ENCODE measurements at places on chromosomes 2 and 18.

- no peak for DNase-seq
Observed at GRCh38 chr2:76998152-76998551, 524.0 kb downstream of the LRRTM4 start.

DNA sequence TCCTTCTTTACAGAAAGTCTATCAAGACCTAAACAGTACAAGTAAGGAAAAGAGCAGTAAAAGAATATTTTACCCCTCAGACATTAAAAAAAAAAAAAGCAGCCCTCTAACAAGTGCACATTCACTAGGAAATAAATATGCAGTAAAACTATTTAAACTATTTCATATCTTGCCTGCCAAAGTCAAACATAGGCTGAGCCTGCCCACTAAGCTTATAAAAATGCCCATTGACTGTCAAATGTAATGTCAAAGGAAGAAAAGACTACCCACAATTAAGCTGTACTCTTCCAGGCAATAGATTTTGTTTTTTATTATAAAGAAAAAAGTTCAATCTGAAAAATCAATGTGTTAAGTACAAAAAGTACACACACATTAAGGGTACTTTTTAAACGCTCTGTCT is 11.8 kb downstream of the ALS2 start:
- DNase-seq, result no peak

DNA sequence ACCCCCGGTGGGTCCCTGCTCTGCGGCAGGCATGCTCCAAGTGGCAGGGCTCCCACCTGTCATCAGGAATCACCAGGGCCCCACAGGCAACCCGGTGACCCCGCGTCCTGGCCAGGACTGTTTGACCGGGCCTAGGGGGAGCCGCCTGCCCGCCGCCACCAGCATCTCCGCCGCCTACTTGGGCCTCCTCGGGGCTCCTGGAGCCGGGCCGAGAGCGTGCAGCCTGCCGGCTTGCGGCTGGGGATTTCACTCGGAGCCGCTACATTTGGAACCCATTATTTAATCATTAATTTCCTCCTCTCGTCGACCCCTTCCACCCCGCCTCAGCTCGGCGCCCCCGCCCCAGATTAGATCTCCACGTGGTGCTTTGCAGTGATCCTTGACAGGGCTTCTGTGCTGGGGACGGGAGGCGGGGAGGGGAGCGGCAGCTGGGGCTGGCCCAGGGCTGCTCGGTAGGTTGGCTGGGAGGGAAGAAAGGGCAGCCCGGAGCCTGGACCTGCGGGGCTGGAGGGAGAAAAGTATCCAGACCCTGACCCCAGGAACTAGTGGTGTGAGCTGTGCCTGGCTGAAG is 295.4 kb downstream of the CYP26B1 start:
- no peak for DNase-seq

DNA sequence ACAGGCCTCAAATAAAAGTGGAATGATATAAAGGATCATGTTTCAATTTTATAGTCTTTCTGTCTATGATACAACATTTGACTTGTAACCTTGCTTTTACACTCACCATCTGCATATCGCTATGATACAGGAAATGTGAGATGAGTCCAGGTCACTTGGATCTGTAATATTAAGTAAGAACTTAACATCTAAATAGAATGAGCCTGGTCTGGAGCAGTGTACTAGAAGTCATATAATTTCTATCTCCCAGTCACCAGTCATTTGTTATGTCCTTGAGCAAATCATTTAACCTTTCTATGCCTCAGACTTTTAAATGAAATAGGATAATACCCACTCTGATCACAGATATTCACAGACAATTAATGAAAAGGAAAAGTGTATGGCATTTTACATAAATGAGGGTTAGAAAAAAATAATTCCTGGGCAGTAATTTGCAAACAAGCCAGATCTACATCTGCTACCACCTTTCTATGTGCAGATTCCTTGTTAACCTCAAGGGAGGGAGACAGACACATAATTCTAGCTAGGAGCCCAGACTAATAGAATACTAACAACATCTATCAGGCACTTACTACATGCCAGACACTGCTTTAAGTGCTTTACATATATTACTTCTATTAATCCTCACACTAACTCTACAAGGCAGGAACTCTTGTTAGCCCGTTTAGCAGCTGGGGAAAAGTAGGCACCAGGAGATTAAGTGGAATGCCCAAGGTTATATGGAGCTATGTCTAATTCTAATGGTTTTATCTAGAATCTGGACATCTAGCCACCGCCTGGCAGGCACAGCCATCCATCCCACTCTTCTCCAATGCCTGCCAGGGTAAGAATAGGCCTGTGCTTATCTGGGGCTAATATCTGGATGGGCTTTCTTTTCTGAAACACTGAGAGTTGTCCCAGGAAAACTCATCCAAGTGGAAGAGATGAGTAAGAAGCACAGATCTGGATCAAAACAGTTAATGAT is 313.6 kb upstream of the CDH20 start:
- no peak for DNase-seq

GRCh38 chr2:131042148-131042775 is 51.0 kb downstream of the FAM168B start:
- DNase-seq, result no peak

- peak; percentile 58 for DNase-seq
Observed at GRCh38 chr2:221517696-221518151, 54.4 kb downstream of the EPHA4 start.

- DNase-seq, result no peak
Observed at GRCh38 chr2:167475791-167476190, 587.5 kb downstream of the XIRP2 start.

- no peak for DNase-seq
Observed at GRCh38 chr2:119371111-119371510, 4.3 kb downstream of the DBI start.

DNA sequence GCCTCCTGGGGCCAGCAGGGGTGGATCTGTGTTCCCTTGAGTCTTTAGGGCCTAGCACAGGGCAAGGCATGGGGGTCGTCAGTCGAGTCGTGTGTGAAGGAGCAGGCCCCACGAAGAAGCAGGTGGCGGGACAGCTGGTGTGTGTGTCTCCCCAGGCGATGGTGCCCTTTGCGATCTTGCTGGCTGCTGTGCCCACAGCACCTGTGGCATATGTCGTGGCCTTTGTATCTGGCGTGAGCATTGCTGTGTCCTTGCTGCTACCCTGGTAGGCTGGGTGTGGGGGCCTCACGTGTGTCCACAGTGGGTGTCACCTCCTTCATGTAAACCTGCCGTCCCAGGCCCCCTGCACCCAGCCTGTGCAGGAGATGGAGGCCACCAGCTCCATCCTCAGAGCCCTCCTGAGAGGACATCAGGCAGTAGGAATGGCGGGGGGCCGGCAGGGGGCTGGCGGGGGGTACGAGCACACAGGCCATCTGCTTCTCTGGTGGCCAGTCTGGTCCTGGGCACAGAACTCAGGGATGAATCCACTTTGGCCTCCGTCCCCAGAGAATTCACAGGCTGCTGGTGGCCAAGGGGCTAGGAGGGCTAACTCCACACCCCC is 13.2 kb downstream of the MFSD2B start:
- DNase-seq, result no peak

DNA sequence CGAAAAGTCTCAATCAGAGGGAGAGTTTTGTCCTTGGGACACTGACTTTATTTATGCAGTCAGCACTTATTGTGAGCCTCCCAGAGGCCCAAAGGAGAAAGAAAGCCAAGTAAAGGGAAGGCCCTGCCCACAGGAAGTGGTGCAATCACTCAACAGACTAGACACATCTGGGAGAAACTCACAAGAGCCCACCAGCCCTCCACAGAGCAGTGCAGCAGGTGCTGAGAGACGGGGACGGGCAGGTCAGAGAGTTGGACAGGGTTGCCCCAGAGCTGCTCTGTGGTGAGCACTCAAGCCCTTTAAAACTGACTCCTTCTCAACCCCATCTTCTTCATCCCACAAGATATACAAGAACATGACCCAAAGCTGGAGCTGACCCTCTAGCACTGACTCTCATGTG is 96.0 kb downstream of the TFCP2L1 start:
- no peak for DNase-seq

- no peak for DNase-seq
Observed at GRCh38 chr2:50772607-50773006, 259.3 kb downstream of the NRXN1 start.

- DNase-seq, result no peak
Observed at GRCh38 chr2:105567996-105568494, 169.2 kb upstream of the FHL2 start.
